Frontal cortex (tissue), 4 donors: ENCODE measurements at places on chromosomes 2 and 18. TPM values are rescaled to one million over a fixed set of nuclear protein-coding genes. Genes with fewer than 3 reads are reported as not detected.

- DNase-seq = no peak
These were observed 332.9 kb upstream of the NT5C1B start for GRCh38 chr2:18922276-18922675.

GRCh38 chr2:197869501-197870111, 65.2 kb downstream of the PLCL1 start:
- no peak for DNase-seq

DNA sequence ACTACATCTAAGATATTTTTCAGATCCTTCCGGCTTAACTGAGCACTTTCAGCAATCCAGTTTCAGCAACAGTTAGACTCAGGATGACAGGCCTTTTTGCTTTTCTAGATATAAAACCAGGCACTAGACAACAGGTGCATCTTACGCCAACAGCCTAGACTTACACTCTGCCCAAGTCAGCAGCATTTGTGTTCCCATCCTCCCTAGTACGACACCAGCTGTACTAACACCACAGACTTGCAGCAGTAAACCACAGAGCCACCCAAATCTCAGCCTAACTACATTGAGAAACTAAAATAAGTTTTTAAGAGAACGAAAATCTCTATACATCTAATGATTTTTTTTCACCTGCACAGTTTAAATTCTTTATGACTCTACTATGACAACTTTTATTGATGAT, 89.9 kb upstream of the DNMT3A start:
- DNase-seq = no peak

GRCh38 chr2:20868377-20868776, 45.5 kb upstream of the LDAH start:
- DNase-seq = no peak

GRCh38 chr2:144512891-144513351, 7.0 kb downstream of the ZEB2 start:
- DNase-seq = no peak

- DNase-seq = no peak
These were observed 55.1 kb downstream of the KCNG3 start for GRCh38 chr2:42438685-42439084.

DNA sequence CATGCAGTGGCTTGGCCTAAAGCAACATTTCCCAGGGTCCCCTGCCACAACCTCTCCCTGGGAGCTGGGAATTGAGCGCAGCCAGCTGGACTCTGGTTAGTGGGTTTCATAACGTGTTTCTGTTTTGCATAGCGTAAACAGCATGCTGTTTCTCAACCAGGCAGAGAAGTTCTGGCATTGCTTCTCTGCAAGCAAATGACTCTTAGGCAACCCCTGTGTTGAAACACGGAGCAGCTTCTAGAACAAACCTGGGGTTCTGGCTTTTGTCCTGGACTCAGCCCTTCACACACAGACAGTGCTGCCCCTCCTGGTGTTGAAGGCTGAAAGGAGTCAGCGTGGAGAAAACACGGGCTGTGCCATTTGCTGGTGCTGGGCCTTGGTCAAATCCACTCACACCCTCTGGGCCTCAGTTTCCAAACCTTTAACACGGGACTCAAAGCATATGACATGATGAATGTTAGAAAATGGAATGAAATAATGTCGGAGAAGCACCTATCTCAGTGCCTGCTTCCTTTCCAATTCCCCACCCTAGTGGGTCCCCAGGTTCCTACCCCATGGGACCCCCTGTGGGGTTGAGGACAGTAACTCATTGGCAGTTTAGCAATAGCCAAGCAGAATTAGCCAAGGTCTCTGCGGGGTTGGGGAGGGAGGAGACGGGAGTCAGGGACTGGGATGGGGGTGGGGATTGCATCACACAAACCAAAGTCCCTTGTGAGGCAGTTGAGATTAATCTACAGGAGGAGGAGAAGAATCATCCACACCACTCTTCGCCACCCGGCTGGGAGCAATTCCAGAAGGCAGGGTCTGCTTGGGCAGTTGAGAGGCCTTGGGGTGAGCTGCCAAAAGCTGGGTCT, 30.2 kb upstream of the IL1R2 start:
- peak; percentile 44 for DNase-seq

KIF3C gene
- total RNA-seq = 86.8 TPM

SPATA3 gene
- total RNA-seq = not detected

GRCh38 chr2:85780316-85781012, 26.7 kb downstream of the ATOH8 start:
- no peak for DNase-seq

IL1R2 gene
- total RNA-seq = not detected

GRCh38 chr2:5365871-5366461, 326.2 kb upstream of the SOX11 start:
- no peak for DNase-seq

SERPINB4 gene
- not detected for total RNA-seq

DNA sequence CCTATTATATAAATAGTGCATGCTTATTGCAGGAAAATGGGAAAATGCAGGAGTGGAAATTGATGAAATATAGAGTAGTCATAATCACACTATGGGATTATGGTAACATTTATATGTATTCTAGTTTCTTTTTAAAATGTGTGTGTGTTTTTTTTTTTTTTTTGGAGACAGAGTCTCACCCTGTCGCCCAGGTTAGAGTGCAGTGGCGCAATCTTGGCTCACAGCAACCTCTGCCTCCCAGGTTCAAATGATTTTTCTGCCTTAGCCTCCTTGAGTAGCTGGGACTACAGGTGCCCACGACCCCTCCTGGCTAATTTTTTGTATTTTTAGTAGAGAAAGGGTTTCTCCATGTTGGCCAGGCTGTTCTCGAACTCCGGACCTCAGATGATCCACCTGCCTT, 47.0 kb downstream of the BIRC6 start:
- DNase-seq = no peak
